MG63 (cell line): ENCODE measurements at places on chromosomes 1 and 21. TPM values are rescaled to one million over a fixed set of nuclear protein-coding genes. Genes with fewer than 3 reads are reported as not detected.

- no peak for DNase-seq
Measured at GRCh38 chr1:209920844-209921243, 17.2 kb upstream of the SYT14 start.

- DNase-seq = peak; percentile 88
Measured at GRCh38 chr1:111140680-111140967, 601 bp downstream of the CEPT1 start.

DNA sequence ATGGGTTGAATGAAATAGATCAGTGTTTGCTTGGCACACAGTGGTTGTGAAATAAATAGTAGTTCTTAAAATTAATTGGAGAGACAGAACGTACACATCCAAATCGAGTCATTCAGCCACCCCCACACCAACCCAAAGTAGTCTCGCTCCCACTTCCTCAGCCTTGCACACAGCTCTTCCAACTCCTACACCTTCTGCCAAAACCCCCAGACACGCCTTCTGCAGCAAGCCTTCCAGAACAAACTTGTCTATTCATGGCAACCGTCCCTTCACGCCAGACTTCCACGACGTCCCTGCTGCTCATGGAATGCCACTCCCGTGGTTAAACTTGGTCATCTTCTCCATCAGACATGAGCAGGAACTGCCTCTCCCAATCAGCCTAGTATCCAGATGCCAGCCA is 37.5 kb upstream of the RD3 start:
- DNase-seq = peak; percentile 31

SPRR5 gene
- total RNA-seq = not detected in 2 replicates

ANKRD65 gene
- not detected in 2 replicates for total RNA-seq

SNRNP40 gene
- total RNA-seq = 115 and 183 TPM in 2 replicates

- no peak for DNase-seq
Measured at GRCh38 chr1:207097871-207098324, 6.1 kb upstream of the C4BPA start.

DNA sequence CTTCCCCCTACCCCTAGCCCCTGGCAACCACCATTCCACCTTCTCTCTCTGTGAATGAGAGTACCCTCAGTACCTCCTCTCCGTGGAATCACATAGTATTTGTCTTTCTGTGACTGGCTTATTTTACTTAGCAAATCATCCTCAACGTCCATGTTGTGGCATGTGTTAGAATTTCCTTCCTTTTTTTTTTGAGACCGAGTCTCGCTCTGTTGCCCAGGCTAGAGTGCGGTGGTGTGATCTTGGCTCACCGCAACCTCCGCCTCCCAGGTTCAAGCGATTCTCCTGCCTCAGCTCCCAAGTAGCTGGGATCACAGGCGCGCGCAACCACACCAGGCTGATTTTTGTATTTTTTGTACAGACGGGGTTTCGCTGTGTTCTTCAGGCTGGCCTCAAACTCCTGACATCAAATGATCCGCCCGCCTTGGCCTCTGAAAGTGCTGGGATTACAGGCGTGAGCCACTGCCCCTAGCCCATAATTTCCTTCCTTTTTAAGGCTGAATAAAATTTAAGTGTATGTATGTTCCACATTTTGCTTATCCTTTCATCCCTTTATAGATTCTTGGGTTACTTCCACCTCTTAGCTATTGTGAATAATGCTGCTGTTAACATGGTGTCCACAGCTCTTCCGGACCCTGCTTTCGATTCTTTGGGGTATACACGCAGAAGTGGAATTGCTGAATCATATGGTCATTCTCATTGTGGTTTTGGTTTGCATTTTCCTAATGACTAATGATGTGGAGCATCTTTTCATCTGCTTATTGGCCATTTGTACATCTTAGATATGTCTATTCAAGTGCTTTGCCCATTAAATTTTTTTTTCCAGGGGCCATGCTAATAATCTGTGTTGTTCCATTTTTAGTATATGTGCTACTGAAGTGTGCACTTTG is 32.3 kb downstream of the ERRFI1 start:
- DNase-seq = no peak

- no peak for DNase-seq
Measured at GRCh38 chr1:10621906-10622305, 147.2 kb downstream of the PEX14 start.

PRR9 gene
- total RNA-seq = 0.07 and 1.0 TPM in 2 replicates

KRTAP21-2 gene
- total RNA-seq = not detected in 2 replicates

- no peak for DNase-seq
Measured at GRCh38 chr1:32127409-32128198, 19.7 kb downstream of the KPNA6 start.

ANKRD45 gene
- total RNA-seq = not detected in 2 replicates

RORC gene
- total RNA-seq = 0.63 TPM in 1 of 2 replicates, not detected in the other

DNA sequence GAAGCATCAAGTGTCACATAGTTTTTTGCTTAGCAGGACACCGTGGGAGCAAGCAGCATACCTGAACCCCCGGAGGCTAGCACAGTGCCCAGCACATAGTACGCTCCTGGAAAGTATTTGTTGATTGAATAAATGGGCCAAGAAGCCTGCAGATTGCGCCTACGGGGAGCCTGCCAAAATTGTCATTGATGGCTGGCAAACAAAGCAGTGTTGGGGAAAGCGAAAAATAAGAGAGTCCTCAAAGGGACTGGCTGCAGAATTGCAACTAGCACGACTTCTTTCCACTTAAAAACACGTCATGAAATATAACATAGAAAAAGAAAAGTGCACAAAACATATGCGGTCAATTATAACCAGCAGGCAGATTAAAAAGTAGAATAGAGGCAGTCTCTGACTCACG is 125.2 kb upstream of the GALNT2 start:
- no peak for DNase-seq

DNA sequence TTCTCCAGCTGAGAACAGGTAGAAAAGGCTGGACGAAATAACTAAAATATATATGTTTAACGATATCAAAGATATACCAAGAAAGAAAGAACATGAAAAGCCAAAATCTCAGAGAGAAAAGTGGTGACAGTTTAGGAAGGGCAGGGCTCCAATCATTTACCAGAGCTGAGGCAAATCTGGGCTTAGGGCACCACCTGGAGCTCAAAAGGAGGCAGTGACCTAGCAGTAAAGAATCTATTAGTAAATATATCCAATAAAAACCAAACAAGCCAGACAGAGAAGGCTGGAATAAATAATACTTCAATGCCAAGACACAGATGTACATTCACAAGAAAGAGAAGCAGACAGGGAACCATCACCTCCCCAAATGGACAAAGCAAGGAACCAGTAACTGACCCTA is 43.5 kb downstream of the CHIA start:
- DNase-seq = peak; percentile 34

GRCh38 chr21:26965040-26965906 is 1.6 kb downstream of the ADAMTS5 start:
- DNase-seq = peak; percentile 57

CDKN2C gene
- 80.5 and 107 TPM in 2 replicates for total RNA-seq
